ENCODE measurements at places on chromosomes 7 and 10.

- no peak for DNase-seq
Measured at GRCh38 chr10:110416776-110417711, 80.7 kb upstream of the DUSP5 start.

GRCh38 chr7:138670594-138670993, 30.6 kb downstream of the SVOPL start:
- DNase-seq, result no peak

- DNase-seq, result no peak
Measured at GRCh38 chr7:7114575-7115291, 67.6 kb upstream of the C1GALT1 start.

DNA sequence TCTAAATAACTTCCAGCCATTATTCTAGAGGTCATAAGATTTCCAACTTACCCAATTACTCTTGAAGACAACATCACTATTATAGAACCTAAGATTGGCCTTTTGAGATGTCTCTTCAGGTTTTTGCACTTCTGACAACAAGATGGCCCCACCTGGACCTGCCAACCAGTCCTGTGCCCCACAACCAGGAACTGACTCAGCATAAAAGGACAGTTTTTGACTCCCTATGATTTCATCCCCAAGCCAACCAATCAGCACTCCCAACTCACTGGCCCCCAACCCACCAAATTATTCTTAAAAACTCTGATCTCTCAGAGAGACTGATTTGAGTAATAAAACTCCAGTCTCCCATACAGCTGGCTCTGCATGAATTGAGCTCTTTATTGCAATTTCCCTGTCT, 94.4 kb downstream of the TMEM106B start:
- no peak for DNase-seq

GRCh38 chr7:135334830-135335543, 101.3 kb downstream of the STRA8 start:
- DNase-seq, result no peak

DNA sequence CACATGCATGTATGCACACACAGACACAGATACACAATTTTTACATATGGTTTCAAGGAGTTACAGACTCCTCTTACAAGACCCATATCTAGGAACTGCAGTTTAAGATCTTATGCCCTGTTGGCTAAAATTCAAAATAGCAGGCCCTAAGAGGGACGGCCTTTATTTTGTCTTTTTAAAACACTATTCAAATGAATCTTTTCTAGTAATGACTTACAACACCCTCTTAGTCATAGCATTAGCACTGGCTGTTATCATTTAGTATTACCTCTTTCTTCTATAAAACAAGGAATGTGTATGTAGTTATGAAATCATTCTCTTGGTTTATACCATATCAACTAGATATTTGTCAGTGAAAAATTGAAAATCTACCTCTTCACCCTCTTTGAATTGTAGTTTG, 15.3 kb downstream of the PAPSS2 start:
- DNase-seq, result no peak

DNA sequence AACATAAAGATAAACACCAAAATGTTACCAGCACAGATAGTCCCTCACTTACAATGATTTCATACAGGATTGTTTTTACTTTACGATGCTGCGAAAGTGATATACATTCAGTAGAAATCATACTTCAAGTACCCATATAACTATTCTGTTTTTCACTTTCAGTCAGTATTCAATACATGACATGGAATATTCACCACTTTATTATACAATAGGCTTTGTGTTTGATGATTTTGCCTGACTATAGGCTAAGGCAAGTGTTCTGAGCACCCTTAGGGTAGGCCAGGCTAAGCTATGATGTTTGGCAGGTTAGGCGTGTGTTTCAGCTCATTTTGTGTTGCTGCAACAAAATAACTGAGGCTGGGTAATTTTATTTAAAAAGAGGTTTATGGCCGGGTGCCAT, 155.0 kb downstream of the RTKN2 start:
- DNase-seq, result no peak

DNA sequence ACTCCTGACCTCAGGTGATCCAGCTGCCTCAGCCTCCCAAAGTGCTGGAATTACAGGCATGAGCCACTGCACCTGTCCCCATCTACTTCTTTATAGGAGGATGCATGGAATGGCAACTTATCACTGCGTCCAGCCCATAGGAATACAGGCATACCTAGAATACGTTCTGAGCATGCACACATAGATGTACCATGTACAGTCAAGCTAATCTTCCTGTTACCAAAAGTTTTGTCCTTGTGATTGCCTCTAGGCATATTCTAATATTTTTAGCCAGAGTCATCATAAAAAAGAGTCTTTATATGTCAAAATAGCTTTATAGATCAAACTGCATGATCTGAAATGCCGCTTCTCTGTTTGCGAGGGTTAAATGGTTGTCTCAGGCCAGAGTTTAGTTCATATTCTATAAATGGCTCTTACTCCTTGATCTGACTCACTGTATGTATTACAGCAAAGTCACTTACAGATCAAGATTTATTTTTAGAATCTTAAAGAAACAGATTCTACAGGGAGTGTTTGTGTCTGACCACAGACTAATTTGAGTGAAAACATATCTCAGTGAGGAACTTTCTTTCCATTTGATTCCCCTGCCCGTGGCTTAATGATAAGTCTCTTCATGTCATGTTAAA, 210.9 kb downstream of the CREB5 start:
- DNase-seq, result no peak

GRCh38 chr7:150507947-150508602, 6.6 kb upstream of the GIMAP7 start:
- no peak for DNase-seq

DNA sequence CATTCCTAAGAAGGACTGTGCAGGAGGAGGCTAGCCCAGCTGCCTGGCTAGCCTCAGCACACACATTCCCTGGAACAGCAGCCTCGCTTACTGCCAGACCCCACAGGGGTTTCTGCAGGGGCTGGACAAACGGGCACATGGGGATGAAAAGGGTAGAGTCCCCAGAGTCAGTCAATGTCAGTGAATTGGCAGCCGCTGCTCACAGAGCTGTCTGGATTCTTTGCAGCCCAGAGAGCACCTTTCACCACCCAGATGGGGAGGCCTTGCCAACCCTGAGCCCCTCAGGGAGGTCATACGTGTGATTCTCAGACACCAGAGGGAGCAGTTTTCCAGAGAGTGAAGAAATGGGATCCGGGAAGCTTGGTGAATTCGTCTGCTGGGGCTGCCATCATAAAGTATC, 143.3 kb downstream of the KCNMA1 start:
- DNase-seq, result no peak

DNA sequence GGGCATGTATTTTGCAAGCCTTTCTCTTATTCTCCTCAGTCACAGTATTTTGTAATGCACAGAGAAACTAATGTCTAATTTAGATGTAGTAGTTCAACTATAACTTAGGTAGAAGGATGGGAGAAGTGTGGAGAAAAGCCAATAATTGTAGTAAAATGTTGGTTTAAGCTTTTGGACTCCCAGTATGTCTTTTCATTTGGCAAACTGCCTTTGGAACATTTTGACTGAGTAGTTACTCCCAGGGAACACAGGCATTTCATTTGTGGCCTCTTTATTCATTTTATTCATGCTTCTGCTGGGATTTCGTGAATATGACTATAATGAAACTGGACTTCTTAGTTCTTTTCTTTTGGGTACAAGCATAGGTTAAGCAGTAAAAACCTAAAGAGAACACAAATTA, 79.0 kb downstream of the EXOC4 start:
- no peak for DNase-seq

DNA sequence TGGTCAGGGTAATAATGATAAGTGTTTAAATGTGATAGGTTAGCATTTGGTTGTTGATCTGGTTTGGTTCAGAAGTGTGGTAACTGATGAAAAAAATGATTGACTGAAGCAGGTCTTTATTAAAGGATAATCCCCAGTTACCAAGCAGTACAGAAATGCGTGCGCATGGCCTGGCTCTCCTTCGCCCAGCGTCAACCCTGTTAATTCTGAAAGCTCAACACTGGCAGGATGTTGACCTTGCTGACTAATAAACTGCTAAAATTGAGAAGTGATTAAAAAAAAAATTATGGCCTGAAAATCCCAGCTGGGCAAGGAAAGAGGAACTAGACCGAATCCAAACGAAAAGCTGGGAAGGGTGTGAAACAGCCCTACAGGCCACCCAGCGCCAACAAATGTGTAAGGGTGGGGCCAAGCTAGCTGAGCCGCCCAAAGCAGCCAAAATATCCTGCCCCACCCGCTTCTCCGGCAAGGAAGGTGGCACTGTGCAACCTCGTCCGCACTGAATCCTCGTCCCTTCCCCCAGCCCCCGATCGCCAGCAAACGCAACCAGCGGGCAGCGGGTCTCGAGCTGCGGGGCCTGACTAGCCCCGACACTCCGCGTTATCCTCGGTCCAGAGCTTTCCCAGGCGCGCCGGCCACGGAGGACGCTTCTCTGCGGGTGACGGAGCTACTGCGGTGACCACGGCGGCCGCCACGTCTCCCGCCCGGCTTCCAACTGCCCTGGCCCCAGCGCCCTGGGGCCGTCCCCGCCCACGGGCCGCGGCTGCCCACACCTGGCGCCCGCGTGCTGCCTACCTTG, 561 bp downstream of the SHTN1 start:
- no peak for DNase-seq

- no peak for DNase-seq
Measured at GRCh38 chr7:102287981-102288278, 1.3 kb downstream of the SH2B2 start.

- DNase-seq, result no peak
Measured at GRCh38 chr7:132355048-132355447, 221.2 kb downstream of the PLXNA4 start.

- no peak for DNase-seq
Measured at GRCh38 chr7:15856311-15856710, 169.8 kb upstream of the MEOX2 start.

GRCh38 chr7:93910076-93910994, 4.0 kb downstream of the GNGT1 start:
- no peak for DNase-seq

- DNase-seq, result no peak
Measured at GRCh38 chr7:44213877-44214388, 13.2 kb downstream of the YKT6 start.

GRCh38 chr10:1344846-1345245, 288.7 kb downstream of the WDR37 start:
- no peak for DNase-seq

DNA sequence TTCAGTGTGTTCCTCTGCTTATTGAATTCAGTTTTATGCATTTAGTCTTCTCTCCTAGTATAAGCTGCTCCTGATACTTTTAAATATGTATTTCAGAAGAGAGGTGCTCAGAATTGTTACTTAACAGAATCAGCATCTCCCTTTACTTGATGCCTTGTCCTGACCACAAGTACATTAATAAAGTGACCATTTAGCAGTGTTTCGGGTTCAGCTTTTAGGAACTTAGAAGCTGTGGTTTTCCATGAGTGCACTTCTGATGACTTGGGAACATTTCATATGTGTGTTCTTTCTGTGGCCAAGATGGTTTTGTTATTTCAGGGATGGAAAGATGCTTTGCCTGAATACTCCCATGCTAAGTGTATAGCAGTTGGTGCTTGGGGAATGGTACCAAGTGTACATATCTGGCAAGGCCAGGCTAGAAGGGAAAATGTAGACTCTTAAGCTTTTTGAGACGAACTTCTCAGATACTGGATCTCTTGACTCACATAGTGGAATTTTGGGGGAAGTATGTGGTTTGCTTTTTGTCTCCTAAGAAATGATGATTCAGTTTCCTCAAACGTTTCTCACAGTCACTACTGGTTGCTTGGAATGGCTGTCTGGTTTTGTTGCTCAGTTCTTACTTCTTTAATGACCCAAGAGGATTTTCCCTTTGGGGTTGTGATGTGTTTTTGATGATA, 17.2 kb downstream of the SGPL1 start:
- no peak for DNase-seq

- no peak for DNase-seq
Measured at GRCh38 chr10:102261842-102262241, 16.5 kb downstream of the GBF1 start.

- no peak for DNase-seq
Measured at GRCh38 chr10:101965075-101965765, 90.8 kb downstream of the ARMH3 start.

DNA sequence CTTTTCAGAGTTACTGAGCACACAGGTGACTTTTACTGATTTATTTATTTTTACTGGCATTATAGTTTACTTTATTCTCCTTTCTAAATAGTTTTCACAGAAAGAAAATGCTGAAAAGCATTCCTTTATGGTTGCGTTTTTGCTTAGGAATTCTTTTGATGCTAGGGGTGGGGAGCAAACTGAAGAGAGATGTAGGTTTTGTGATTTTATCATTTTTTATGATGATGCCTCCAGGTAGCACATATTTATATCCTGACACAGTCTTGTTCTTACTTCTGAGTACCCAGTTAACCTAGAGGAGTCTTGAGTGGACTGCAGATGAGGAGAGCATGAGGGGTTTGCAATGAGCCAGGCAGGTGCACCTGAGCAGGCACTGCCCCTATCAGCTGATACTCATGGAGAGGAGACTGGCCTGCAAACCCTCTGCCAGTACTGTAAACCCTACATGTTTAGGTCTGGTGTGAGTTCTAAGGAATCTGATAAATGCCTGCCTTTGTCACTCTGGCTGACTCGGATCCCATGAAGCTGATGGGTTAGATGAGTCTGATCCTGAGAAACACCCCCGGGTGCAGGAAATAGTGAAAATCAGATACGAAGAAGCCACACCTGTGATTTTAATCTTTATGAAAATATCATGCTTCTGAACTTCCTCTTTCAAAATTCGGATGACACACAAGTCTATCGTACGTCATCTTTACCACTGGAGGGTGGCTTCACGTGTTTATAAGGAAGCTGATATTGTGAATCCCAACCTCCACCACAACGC, 302.9 kb downstream of the WDR37 start:
- no peak for DNase-seq

GRCh38 chr10:3217301-3217700, 44.7 kb upstream of the PITRM1 start:
- DNase-seq, result no peak

GRCh38 chr7:127536741-127537140, 48.7 kb downstream of the GCC1 start:
- no peak for DNase-seq

All from activated T-helper 1 cell treated with Interleukin-2 at 50 U/mL for 16 hours (primary cell).